ENCODE measurements at places on chromosomes 16 and 17.

GRCh38 chr17:39008633-39009032, 41.4 kb upstream of the FBXO47 start:
- DNase-seq, result no peak

- peak; percentile 82 for DNase-seq
Observed at GRCh38 chr16:88857728-88858339, 907 bp downstream of the TRAPPC2L start.

DNA sequence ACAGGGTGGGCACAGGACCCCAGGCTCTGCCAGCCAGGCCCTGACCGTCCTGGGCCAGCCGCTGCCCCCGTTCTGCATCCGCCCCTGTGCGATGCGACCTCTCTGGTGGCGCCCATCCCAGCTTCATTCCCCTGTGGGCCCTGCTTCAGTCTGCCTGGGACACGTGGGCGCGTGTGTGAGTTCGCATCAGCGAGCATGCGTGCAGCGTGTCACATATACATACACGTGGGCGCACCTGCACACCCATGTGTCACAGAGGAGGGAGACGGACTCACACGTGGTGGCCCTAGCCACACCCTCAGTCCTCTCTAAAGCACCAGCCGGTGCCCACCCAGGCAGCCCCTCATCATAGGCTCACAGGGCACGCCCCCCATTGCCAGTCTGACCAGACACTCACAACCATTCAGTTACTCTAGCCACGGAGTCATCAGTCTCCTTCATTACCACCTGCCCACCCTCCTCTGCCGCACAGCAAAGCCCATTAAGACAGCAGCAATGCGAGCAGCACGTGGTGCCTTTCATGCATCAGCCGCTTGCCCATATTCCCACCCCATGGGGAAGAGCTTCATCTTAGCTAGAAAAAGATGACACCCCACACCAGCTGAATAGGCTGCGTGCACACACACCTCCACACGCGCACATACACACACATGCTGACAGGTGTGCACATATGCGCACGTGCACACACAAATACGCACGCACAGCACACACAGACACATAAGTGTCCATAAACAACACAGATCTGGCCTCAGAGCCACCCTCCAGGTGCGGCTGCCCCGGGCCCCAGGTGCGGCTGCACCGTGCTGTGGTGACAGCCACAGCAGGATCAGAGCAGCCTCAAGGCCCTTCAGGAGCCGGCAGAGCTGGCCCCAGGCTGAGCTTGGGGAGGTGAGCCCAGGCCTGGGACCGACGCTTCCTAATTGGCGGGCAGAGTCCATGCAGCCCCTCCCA, 9.5 kb upstream of the CDH15 start:
- DNase-seq, result no peak

GRCh38 chr16:23317751-23318150, 15.6 kb downstream of the SCNN1B start:
- DNase-seq, result no peak

DNA sequence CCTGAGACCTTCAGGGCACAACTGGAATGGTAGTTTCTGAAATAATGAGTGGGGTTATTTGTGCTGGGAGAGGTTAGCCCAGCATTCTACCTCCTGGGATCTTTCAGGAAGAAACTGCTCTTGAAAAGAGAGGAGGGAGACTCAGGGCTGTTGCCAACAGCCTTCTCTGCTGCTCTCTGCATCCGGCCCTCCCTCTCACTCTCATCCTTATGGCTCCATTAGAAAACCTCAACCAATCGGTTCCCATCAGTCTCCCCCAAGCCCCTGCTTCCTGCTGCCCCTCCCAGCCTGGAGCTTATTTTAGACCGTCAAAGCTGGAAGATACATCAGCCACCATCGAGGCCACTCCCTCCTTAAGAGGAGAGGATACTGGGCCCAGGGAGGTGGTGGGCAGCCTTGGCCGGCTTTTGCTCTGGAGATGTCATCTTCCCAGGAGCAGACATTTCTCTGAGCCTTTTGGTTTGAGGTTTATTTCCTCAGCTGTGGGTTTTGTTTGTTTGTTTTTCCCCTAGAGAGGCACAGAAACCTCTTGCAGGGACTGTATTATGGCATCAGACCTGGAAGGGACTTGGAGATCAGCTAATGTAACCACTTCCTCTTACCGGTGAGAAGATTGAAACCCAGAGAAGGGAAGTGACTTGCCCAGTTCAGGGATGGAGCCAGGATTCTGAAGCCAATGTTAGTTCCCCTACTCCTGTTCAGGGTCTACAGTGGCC, 2.7 kb downstream of the MPRIP start:
- DNase-seq, result peak; percentile 82

- DNase-seq, result no peak
Observed at GRCh38 chr17:45310380-45311324, 6.2 kb downstream of the MAP3K14 start.

DNA sequence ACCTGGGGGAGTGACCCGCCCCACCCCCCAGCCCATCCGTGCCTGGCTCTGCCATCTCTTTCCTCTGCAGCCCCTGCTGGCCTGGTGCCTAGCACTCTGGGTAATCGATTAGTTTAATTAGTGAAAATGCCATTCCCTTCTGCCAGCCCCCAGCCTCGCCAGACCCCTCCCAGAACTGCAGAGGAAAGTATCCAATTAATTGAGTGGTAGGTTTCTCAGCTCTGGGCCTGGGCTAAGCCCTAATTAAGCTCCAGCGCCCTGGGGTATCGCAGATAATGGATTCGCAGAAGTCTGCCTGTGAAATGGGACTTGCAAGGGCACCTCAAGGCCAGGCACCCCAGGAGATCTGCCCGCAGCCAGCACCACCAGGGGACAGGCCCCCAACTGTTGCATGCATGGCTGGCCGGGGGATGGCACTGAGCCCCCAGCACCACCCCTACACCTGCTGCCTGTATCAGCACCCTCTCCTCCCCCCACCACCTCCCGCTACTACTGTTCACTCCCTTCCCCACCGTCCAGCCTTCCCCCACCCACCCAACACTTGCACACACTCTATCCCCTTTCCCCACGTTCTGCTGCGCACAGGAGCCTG, 19.7 kb upstream of the SPPL2C start:
- DNase-seq, result no peak

DNA sequence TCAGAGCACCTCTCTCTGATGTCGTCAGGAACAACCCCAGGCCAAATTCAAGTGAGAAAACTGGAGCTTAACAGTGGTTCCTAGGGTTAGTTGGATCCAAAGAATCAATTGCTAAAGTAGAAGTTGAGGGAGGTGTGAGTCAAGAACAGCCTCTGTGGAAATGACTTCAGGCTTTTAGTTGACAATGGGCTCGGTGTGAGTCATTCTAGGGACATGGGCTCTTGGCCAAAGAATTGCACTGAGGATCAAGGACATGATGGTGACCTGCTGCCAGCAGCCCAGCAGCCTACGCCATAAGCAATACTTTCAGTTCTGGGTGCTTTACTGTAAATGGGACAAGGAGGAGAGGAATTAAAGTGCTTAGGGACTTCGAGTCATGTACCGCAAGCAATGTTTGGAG, 32.1 kb upstream of the SMURF2 start:
- DNase-seq, result peak; percentile 83

GRCh38 chr16:2388875-2389433, 40.3 kb upstream of the CCNF start:
- DNase-seq, result peak; percentile 62

GRCh38 chr16:79336437-79337229, 263.9 kb downstream of the MAF start:
- DNase-seq, result no peak

GRCh38 chr17:74296548-74296936, 22.5 kb downstream of the DNAI2 start:
- DNase-seq, result peak; percentile 36
